Bladder microvascular endothelial cell (primary cell): ENCODE measurements at places on chromosomes 6 and 20. TPM values are rescaled to one million over a fixed set of nuclear protein-coding genes. Genes with fewer than 3 reads are reported as not detected.

DOK5 gene
- total RNA-seq: 0.16 and 0.50 TPM in 2 replicates

SNAI1 gene
- total RNA-seq: 0.65 and 1.4 TPM in 2 replicates

MROH8 gene
- total RNA-seq: 0.25 and 0.49 TPM in 2 replicates

HLA-F gene
- 25.6 and 73.2 TPM in 2 replicates for total RNA-seq

AHCY gene
- total RNA-seq: 95.2 and 100 TPM in 2 replicates

ZBTB22 gene
- 13.4 and 21.8 TPM in 2 replicates for total RNA-seq

TP53INP2 gene
- 5.3 and 11.2 TPM in 2 replicates for total RNA-seq

SIRPD gene
- total RNA-seq: not detected in 2 replicates

RIPPLY2 gene
- 0.19 TPM in 1 of 2 replicates, not detected in the other for total RNA-seq
